T-helper 2 cell treated with Interferon-gamma antibody and Interleukin-4, amounts not matched to agents 100 ng/mL and 5 ng/mL, for 36 hours (primary cell): ENCODE measurements at places on chromosomes 2 and 18. TPM values are rescaled to one million over a fixed set of nuclear protein-coding genes. Genes with fewer than 3 reads are reported as not detected.

Gene DNAH6
- total RNA-seq: 0.16 and 0.23 TPM in 2 replicates

Gene CNGA3
- not detected in 2 replicates for total RNA-seq

Gene OR6B2
- total RNA-seq: not detected in 2 replicates

Gene ASB3
- 23.5 and 24.0 TPM in 2 replicates for total RNA-seq

Gene SAG
- total RNA-seq: 0.02 and 0.34 TPM in 2 replicates

Gene CROCC2
- total RNA-seq: not detected in 2 replicates

Gene HOXD8
- not detected in 2 replicates for total RNA-seq

Gene DNAH7
- 0.11 TPM in 1 of 2 replicates, not detected in the other for total RNA-seq

Gene C2orf78
- not detected in 2 replicates for total RNA-seq

Gene RAB31
- 0.57 and 1.1 TPM in 2 replicates for total RNA-seq
